ENCODE measurements at places on chromosomes 12 and 14. TPM values are rescaled to one million over a fixed set of nuclear protein-coding genes. Genes with fewer than 3 reads are reported as not detected.

DNA sequence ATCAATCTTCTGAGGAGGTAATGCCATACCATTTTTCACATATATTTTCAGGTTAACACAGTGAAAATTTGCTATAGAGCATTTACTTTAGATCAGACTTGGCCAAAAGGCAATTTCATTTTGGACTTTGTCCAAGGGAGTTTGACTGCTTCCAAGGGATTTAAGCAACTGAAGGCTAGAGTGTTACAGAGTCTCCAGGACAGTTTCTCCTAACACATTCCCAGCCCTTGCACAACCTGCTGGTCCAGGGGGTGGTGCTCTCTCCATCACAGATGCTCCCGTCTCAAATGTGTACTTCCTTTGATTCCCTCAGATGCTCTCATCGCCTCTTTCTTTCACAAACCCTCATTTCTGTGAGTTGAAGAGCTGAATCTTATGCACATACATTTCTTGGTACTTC is 143.1 kb downstream of the TPH2 start:
- DNase-seq = no peak

GZMH gene
- not detected for total RNA-seq

DNA sequence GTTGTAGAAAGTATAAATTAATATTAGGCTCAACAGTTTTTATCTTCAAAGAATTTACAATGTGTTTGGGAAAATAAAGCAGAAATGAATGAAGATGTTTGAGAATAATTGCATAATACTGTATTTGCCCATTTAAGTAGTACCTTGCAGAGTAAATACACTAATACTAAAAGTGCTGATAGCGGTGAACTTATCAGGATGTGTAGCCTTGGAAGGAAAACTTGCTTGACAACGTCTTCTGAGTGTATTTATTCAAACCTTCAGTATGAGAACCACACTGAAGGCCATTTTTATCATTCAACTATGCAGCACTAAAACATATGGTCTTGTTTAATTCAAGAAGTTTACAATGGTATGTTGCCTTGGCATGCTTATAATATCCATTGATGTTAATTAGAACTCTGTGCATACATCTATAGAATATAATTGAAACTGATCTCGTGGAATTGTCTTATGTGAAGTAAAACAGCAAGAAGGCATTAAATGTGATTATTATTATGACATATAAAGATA is 41.3 kb downstream of the MSRB3 start:
- DNase-seq = no peak

DNA sequence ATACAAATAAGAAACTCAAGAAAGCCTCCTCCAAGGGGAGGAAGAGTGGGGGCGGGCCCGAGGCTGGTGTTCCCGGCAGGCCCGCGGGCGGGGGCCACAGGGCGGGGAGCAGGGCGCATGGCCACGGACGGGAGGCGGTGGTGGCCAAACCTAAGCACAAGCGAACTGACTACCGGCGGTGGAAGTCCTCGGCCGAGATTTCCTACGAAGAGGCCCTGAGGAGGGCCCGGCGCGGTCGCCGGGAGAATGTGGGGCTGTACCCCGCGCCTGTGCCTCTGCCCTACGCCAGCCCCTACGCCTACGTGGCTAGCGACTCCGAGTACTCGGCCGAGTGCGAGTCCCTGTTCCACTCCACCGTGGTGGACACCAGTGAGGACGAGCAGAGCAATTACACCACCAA is 8.7 kb downstream of the DACT1 start:
- DNase-seq = no peak
